Activated naive CD4-positive, alpha-beta T cell (primary cell): ENCODE measurements at places on chromosomes 7 and 10.

DNA sequence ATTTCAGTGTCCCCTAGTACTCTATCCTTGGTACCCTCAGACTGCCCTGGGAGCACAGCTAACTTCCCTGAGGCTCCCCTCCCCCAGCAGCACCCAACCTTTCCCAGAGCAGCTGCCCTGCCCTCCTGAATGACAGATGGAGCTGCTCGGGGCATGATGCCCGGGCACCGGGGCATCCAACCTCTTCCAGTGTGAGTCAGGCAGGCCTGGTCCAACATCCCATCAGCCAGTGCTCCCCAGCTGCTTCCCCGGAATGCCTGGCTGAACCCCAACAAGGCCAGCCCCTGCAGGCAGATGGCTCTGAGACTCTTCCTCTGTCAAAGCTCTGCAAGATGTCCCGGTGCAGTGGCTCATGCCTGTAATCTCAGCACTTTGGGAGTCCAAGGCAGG is 11.9 kb upstream of the TSPAN15 start:
- no peak for DNase-seq

DNA sequence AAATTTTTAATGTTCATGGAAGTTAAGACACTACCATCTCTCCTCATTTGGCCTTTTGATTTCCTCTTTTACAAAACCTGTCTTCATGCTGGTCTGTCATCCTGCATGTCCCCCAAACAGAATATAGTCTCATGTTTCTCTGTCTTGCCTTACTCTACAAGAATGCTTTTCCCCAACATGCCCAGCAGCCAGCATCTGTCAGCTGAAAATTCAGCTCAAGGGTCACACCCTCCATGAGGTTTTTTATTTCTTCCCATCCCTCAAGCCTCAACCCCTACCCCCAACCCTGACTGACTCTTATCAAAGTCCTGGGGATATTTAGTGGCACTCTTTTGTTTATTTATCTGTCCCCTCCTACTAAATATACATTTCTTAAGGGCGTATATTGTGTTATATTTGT is 202.0 kb downstream of the ANK3 start:
- no peak for DNase-seq

GRCh38 chr7:50349399-50349798 is 44.9 kb downstream of the IKZF1 start:
- no peak for DNase-seq

DNA sequence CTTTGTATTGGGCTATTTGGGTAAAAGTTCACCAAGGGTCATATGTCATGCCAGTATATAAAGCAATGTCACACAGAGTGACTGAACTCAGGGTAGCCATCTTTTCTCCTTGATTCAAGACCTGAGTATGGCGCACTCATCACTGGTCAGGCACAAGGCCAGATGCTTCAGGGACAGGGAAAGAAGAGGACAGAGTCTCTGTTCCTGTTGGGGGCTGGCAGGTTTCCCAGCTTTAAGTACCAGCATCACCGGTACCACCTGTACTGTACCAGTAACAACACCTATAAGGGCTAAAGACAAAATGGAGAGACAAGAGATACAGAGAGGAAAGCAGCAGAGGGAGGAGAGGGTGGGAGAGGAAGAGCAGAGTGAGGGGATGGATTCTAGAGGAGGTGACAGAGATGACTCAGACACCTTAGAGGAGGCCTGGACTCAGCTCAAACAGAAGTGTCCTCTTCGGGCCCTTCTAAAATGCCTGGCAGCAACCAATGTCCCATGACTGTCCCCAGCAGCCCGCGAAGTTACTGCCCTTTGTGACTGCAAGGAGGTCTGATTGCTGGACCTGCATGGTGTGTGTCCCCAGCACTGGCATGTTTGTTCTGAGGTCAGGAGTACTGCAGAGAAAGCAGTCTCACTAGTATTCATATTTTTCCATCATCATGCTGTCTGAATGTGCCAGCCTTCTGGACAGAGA is 191.3 kb downstream of the MYOF start:
- no peak for DNase-seq

DNA sequence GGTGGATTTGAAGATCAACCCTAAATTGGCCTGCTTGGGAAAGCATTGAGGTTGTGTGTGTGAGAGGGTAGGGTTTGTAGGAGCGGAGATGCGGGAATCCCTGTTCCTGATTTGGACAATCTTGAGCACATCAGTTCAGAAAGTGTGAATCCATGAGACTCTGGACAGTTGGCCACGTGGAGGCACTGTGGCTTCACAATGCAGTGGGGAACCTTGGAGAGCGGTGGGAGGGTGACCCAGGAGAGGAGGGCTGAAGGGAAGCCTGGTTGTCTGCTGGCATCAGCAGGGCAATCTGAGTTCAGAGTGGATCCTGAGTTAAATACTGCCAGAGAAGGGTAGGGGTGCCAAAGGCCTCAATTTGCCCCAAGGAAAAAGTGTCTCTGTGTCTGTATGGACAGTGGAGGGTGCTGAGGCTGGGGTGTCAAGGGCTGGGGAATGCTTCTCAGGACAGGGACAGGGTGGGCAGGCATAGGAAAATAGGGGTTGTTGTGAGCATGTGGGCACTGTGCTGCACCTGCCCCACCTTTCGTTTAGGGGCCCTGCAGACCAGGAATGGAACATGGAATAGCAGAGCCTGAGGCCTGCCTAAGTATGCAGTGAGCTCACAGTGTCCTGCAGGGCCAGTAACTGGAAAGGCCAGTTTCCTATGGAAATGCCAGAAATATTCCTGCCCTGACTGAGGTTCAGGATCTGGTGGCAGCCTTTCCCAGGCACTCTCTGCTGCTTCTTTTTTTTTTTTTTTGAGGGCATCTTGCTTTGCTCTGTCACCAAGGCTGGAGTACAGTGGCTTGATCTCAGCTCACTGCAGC is 162.9 kb upstream of the PRSS58 start:
- DNase-seq, result no peak

DNA sequence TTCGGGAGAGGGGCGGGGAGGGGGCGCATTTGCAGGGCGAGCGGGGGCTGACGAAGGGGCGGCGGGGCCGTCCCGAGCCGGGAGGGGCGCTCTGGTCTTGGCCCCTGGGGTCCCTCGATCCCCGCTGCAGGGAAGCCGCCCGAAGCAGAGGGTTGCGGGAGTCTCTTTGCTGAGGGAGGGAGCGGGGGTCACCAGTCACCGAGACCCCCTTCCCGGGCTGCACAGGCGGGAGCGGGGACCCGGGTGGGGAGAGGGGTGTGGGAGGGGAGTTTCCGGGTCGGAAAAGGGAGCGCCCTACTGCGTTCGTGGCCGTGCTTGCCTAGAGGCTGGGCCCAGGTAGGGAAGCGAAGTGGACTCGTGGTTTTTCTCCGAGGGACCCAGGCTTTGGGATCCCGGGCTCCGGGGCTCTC is 422 bp downstream of the AP1S1 start:
- no peak for DNase-seq

- no peak for DNase-seq
These were observed 29.5 kb downstream of the MDH2 start for GRCh38 chr7:76077435-76077834.
